ENCODE measurements at places on chromosomes 4 and X.

GRCh38 chr4:80079255-80079923 lies 6.4 kb upstream of the ANTXR2 start:
- no peak for DNase-seq

GRCh38 chr4:97942951-97943350 lies 200.3 kb downstream of the STPG2 start:
- no peak for DNase-seq

DNA sequence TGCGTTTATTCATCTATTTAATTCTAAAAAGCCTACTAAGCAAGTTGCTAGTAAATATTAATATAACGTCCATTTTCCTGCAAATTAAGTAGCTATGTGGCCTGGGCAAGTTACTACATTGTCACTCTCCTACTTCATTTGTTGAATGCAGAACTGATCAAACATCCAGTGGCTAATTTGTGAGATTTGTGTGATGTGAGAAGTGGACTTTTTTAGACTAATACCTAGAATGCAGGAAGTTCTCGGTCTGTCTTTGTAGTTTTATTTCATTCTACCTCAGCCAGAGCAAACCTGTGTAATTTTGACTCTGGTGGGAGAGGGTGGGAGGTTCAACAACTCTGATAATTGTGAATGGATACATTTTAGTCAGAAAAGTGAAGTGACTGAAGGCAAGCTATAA lies 840 bp downstream of the GUF1 start:
- no peak for DNase-seq

DNA sequence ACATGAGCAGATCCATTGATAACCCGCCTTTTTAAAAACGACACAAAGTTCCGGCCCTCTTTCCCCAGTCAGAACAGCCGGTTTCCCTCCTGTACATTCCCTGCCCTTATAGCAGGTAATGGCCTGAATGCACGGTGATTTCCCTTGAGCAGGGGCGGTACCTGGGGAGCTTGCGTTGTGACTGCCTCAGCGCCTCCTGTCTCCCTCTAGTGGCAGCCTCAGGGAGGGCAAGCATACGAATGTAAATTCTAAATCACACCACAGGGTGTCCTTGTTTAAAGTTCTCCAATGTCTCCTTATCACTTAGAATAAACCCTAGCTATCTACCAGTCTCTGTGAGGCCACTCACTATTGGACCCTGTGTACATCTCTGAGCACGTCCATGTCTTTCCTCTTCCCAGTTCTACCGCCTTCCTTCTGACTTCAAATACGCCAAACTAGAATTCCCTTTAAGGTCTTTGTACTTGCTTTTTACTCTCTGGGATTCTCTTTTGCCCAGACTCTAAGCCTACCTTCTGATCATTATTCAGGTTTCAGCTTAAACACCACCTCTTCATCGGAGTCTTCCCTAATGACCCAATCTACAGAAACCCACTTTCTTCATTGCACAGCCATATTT lies 18.4 kb upstream of the LDB2 start:
- DNase-seq, result peak; percentile 64

- DNase-seq, result no peak
Observed at GRCh38 chr4:82718162-82718940, 80.2 kb downstream of the SCD5 start.

- DNase-seq, result no peak
Observed at GRCh38 chr4:33063241-33063640, 2343.1 kb downstream of the PCDH7 start.

GRCh38 chrX:41661366-41662095 lies 27.2 kb upstream of the GPR34 start:
- no peak for DNase-seq

- DNase-seq, result no peak
Observed at GRCh38 chr4:172892300-172892699, 276.3 kb upstream of the GALNT7 start.

GRCh38 chr4:144181391-144181790 lies 40.9 kb upstream of the GYPA start:
- DNase-seq, result no peak
